ENCODE measurements at places on chromosomes 5 and 9.

DNA sequence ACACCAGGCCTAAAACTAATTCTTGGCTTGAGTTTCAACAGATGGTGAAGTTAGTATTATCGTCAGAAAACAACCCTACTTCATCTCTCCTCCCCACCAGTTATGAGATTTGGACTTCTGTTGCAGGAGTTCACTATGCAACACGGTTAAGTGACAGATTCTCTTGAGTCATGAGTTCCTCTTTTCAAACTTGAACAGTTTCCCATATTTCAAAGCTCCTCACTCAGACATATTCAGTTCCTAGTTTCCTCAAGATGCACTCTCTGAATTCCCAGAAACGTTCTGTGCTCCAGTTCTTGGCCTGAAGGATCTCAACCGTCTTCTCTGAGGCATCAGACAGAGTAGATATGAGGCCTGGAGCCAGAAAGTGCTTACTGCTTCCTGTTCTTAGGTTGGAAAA, 7.3 kb upstream of the PTGER4 start:
- no peak for DNase-seq

DNA sequence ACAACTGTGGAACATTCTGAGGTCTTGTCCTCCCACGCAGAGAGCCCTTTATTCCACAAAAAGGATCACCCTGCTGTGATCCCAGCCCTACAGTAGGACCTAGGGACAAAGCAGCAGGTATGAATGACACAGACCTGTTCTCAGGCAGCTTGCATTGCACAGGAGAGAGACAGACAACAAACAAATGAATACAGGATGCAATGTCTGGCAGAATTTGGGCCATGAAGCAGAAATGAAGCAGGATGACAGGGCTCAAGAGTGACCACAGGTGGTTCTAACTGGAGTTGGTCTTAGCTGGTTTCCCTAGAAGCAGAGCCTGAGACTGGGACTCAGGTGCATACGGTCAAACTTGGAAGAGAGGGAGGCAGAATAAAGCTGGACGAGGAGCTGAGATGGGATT, 388.8 kb downstream of the CDK5RAP2 start:
- no peak for DNase-seq

DNA sequence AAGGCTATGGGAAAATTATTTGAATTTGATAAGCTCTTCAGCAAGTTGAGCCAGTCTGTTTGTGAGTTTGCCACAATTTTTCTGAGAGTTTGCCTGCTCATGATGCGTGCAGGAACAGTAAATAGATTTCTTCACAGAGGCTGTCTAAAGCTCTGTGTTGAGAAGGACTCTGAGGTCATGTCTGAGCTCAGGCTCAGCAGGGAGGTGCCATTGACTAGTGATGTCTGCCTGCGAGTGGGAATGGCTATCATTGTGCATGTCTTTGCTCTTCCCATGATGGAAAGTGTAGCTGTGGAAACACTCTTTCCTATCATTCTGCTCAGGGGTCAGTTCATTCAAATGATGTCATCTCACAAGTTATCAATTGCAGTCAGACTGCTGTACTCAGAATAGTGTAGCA, 142.8 kb downstream of the RASEF start:
- no peak for DNase-seq

DNA sequence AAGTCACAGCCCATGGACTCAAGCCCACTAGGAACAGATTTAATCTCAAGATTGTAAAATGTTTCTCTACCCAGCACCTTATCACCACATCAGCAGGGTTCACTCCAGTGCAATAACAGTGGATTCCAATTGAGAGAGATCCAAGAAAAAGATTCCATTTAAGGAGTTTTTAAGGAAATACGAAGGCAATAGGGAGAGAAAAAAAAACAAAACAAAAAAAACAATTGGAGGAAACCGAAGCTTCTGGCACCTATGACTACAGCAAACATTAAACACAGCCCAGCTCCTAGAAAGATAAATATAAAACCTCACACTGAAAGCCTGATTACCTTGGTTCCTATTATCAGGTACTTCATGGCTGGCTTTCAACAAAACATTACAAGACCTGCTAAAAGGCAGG, 192.7 kb downstream of the DAB2IP start:
- no peak for DNase-seq

- no peak for DNase-seq
Measured at GRCh38 chr9:135308821-135309762, 170.5 kb upstream of the PPP1R26 start.

DNA sequence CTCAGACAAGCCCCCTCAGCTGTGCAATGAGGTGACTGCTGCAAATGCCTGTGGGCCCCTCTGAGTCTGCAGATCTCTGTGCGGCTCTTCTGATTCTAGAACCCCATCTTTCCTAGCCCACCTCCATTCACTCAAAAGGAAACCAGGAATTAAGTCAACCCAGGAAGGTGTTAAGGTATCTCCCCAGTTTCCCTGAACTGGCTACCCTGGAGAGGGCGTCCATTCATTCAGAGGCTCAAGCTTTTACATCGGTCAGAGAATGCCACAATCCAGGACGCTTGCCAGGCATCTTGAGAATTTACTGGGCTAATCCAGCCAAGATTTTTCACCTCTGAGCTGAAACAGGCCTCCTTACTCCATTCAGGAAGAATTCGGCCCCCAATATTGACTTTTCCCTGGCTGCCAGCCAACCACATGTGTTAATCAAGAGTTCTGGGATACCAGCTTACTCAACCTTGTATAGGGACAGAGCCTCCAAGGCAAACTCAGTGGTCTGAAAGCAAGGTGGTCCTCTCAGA, 889 bp upstream of the ADAMTS12 start:
- DNase-seq: no peak

GRCh38 chr5:154580422-154580821, 102.4 kb upstream of the HAND1 start:
- DNase-seq: no peak

DNA sequence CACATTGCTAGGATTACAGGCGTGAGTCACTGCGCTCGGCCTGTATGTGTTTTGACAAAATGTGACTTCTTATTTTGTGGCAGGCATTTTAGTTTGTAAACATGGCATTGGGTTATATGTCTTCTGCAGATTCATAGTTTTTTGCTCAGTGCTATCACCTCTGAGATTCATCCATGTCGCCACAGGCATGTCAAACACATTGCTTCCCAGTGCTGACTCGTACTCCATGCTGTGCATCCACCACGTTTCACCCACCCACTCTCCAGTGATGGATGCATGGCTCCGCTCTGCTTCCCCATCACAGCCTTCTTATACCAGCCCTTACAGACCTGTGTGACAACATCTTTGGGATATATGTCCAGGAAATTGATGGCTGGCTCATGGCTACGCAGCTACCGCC, 158.8 kb downstream of the GAS1 start:
- no peak for DNase-seq

Measured in NCI-H446 treated with DMSO at 0.1 percent for 48 hours (cell line).